Bronchus fibroblast of lung (primary cell): ENCODE measurements at places on chromosomes 5 and 9. TPM values are rescaled to one million over a fixed set of nuclear protein-coding genes. Genes with fewer than 3 reads are reported as not detected.

PCA3 gene
- total RNA-seq: not detected in 2 replicates

APBB3 gene
- 8.2 and 10.9 TPM in 2 replicates for total RNA-seq

KCNMB1 gene
- not detected in 2 replicates for total RNA-seq

IL5 gene
- total RNA-seq: not detected in 2 replicates

RBM22 gene
- 28.7 and 29.1 TPM in 2 replicates for total RNA-seq

ACSL6 gene
- under 0.01 TPM in 1 of 2 replicates, not detected in the other for total RNA-seq

IFNK gene
- total RNA-seq: not detected in 2 replicates

SNCB gene
- total RNA-seq: 0.34 TPM in 1 of 2 replicates, not detected in the other

XRCC4 gene
- 9.5 and 11.8 TPM in 2 replicates for total RNA-seq

ENG gene
- 47.2 and 48.9 TPM in 2 replicates for total RNA-seq

GLIPR2 gene
- 28.7 and 30.8 TPM in 2 replicates for total RNA-seq

GADD45G gene
- total RNA-seq: 0.15 and 0.17 TPM in 2 replicates

NUTM2G gene
- not detected in 2 replicates for total RNA-seq

PLEKHG4B gene
- 2.2 TPM in 2 replicates for total RNA-seq

WDR38 gene
- total RNA-seq: not detected in 2 replicates

PCDHGB4 gene
- 4.0 and 4.4 TPM in 2 replicates for total RNA-seq

DDX4 gene
- not detected in 2 replicates for total RNA-seq

HNRNPH1 gene
- total RNA-seq: 307 and 331 TPM in 2 replicates

OTULINL gene
- total RNA-seq: 1.0 TPM in 2 replicates

CAMK2A gene
- 0.45 TPM in 1 of 2 replicates, not detected in the other for total RNA-seq

IFNA13 gene
- not detected in 2 replicates for total RNA-seq

RASGRF2 gene
- total RNA-seq: 4.9 and 5.7 TPM in 2 replicates

STC2 gene
- total RNA-seq: 78.9 and 86.2 TPM in 2 replicates

IFNA21 gene
- not detected in 2 replicates for total RNA-seq

PIP5KL1 gene
- total RNA-seq: 2.1 and 4.0 TPM in 2 replicates

GOLGA2 gene
- 90.8 and 91.0 TPM in 2 replicates for total RNA-seq
